T-helper 17 cell (primary cell): ENCODE measurements at places on chromosomes 7 and 10.

- no peak overlapping the region for H3K27ac ChIP-seq
- H3K27me3 ChIP-seq: no peaks in the 10 kb centered on the region
- no peak for DNase-seq
- peaks cover 22% of the 10 kb centered on the region for H3K4me1 ChIP-seq
- H3K36me3 ChIP-seq: peaks cover 6% of the 10 kb centered on the region
Measured at GRCh38 chr7:73573276-73573675, 5.1 kb downstream of the TBL2 start.

- H3K4me3 ChIP-seq: no peak overlapping the region
- DNase-seq: no peak
- no peak overlapping the region for H3K27ac ChIP-seq
- no peaks in the 10 kb centered on the region for H3K4me1 ChIP-seq
Measured at GRCh38 chr10:23892296-23892695, 316.6 kb upstream of the KIAA1217 start.

DNA sequence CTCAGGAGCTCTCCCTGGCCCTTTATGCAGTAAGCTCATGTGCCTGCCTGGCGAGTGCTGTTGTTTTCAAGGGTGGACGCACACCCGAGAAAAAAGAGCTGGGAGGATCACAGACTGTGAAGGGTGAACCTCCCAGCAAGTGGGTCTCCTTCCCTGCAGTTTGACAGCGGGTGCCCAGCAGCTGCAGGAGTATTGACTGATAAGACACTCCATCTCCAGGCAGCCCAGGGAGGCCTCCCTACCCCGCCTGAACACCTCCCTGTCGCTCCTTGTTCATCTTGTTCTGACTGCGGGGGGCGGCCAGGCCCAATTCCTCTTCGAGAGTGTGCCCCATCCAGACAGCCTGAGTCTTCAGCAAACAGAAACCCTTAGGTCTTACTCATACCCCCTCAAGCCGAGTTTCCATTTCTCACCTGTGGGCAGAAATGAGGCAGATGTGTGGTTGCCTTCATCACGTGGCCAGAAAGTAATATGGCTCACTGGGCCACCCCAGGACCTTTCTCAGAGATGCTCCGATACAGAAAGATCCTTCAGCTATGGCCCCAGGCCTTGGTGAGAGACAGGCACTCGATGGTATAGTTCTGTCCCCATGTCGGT, 17.2 kb downstream of the MDH2 start:
- DNase-seq: no peak
- H3K4me1 ChIP-seq: peaks cover 2% of the 10 kb centered on the region
- no peak overlapping the region for H3K27ac ChIP-seq
- peaks cover 7% of the 10 kb centered on the region for H3K36me3 ChIP-seq
- H3K4me3 ChIP-seq: no peak overlapping the region

- H3K36me3 ChIP-seq: no peaks in the 10 kb centered on the region
- peak overlapping the region; percentile 94 for H3K4me3 ChIP-seq
- H3K4me1 ChIP-seq: peaks cover 10% of the 10 kb centered on the region
- H3K27me3 ChIP-seq: no peaks in the 10 kb centered on the region
- DNase-seq: no peak
Measured at GRCh38 chr10:63268149-63268797, 135.1 kb downstream of the NRBF2 start.

DNA sequence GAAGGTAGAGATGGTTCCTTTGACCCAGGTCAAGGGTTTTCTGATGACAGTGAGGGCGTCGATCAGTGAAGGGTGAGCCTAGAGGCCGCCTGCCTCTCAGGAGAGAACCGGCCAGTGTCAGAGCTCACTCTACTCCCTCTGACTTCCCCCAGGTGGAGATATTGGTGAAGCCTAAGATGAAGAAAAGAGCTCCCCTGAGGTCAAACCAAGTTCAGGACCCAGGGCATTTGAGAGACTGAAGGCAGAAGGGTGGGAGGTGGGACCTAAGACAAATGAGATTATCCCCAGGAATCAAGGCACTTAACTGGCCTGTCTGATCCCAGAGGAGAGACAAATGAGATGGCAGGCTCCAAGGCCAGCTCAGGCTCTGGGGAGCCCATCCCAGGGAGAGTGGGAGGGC, 104.7 kb downstream of the CDH23 start:
- no peak overlapping the region for H3K27ac ChIP-seq
- no peak overlapping the region for H3K4me3 ChIP-seq
- peaks cover 4% of the 10 kb centered on the region for H3K36me3 ChIP-seq
- peaks cover 3% of the 10 kb centered on the region for H3K4me1 ChIP-seq
- H3K27me3 ChIP-seq: peaks cover 52% of the 10 kb centered on the region
- no peak for DNase-seq

- peaks cover 11% of the 10 kb centered on the region for H3K4me1 ChIP-seq
- peak within 1 kb of the TSS; percentile 84 for H3K4me3 ChIP-seq
- peaks cover 51% of the 10 kb centered on the region for H3K27me3 ChIP-seq
- H3K27ac ChIP-seq: no peak within 1 kb of the TSS
Measured at GRCh38 chr10:77926566-77927401, at the start of gene DLG5. Gene DLG5, minus strand, starts transcription at chr10:77926755. Its CDS starts 235 bp downstream, at chr10:77926520.

GRCh38 chr10:9291081-9291480, 1236.6 kb downstream of the GATA3 start:
- peaks cover 4% of the 10 kb centered on the region for H3K36me3 ChIP-seq
- peaks cover 7% of the 10 kb centered on the region for H3K4me1 ChIP-seq
- no peak for DNase-seq
- H3K27ac ChIP-seq: no peak overlapping the region
- peaks cover 27% of the 10 kb centered on the region for H3K27me3 ChIP-seq

- H3K36me3 ChIP-seq: no peaks in the 10 kb centered on the region
- H3K4me1 ChIP-seq: no peaks in the 10 kb centered on the region
- H3K27ac ChIP-seq: no peak overlapping the region
- no peaks in the 10 kb centered on the region for H3K27me3 ChIP-seq
- no peak overlapping the region for H3K4me3 ChIP-seq
Measured at GRCh38 chr10:105974803-105975456, 1189.6 kb downstream of the SORCS1 start.

- H3K36me3 ChIP-seq: peaks cover 4% of the 10 kb centered on the region
- DNase-seq: no peak
- H3K4me1 ChIP-seq: peaks cover 36% of the 10 kb centered on the region
Measured at GRCh38 chr7:148774471-148774870, 75.8 kb downstream of the CUL1 start.

DNA sequence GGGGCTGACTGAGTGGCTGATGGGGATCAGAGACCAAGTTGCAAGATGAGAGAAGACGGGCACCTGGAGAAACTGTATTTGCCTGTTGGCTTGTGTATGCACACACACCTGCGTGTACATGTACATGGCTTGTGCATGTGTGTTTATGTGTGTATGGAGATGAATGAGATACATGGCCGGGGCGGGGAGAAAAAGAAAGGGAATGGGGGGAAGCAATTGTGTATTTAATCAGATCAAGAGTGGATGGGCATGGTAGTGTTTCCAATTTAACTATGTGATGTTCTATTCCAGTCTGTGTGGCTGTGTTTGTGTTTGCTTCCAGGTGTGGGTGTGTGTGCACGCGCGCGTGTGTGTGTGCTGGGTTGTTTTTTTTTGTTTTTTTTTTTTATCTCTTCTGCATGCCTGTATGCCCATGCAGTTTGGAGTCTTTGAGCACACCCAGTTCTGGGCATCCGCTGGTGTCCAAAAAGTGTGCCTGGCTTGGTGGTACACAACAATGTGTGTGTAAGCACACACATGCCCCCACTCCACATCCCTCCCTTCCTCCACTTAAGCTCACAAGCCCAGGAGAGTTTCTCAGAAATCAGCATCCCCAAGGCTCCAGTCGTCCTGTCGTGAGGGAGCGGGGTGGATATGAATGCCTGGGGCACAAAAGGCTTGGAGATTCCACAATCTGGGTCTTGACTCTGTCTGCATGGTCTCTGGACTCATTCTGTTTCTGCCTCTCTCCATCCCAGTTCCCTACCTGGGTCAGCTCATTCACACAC, 2.5 kb upstream of the VGF start:
- H3K4me1 ChIP-seq: peaks cover 56% of the 10 kb centered on the region
- peak overlapping the region; percentile 37 for H3K27ac ChIP-seq
- H3K4me3 ChIP-seq: no peak overlapping the region
- peaks cover 74% of the 10 kb centered on the region for H3K27me3 ChIP-seq
- no peak for DNase-seq

DNA sequence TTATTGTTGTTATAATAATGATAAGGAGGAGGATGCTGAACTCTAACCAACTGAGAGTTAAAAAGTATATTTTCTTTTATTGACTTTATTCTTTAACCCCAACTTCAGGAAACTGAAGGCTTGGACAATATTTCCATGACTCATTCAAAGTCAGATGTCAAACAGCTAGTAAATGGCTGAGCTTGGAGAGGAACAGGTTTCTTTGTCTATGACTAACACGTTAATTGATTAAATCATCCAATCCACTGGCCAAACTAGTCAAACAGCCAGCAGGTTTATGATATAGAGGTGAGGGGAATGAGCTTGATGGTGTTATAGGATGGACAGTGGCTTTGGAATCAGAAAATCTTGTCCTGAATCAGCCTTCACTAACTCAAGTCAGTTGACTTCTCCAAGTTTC, 119.1 kb upstream of the WDR11 start:
- DNase-seq: no peak
- no peaks in the 10 kb centered on the region for H3K36me3 ChIP-seq
- H3K4me3 ChIP-seq: no peak overlapping the region
- peaks cover 12% of the 10 kb centered on the region for H3K27me3 ChIP-seq

DNA sequence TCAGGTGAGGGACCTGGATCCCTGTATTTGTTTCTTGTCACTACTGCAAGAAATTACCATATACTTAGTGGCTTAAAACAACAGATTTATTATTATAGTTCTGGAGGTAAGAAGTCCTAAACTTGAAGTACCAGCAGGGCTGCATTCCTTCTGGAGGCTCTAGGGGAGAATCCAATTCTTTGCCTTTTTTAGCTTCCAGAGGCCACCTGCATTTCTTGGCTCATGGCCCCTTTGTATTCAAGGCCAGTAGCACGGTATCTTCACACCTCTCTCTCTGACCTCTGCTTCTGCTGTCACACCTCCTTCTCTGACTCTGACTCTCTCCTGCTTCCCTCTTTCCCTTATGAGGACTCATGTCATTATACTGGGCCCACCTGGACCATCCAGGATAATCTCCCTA, 2.2 kb upstream of the LHPP start:
- H3K27me3 ChIP-seq: peaks cover 40% of the 10 kb centered on the region
- peaks cover 2% of the 10 kb centered on the region for H3K4me1 ChIP-seq
- no peak overlapping the region for H3K27ac ChIP-seq
- peaks cover 4% of the 10 kb centered on the region for H3K36me3 ChIP-seq

DNA sequence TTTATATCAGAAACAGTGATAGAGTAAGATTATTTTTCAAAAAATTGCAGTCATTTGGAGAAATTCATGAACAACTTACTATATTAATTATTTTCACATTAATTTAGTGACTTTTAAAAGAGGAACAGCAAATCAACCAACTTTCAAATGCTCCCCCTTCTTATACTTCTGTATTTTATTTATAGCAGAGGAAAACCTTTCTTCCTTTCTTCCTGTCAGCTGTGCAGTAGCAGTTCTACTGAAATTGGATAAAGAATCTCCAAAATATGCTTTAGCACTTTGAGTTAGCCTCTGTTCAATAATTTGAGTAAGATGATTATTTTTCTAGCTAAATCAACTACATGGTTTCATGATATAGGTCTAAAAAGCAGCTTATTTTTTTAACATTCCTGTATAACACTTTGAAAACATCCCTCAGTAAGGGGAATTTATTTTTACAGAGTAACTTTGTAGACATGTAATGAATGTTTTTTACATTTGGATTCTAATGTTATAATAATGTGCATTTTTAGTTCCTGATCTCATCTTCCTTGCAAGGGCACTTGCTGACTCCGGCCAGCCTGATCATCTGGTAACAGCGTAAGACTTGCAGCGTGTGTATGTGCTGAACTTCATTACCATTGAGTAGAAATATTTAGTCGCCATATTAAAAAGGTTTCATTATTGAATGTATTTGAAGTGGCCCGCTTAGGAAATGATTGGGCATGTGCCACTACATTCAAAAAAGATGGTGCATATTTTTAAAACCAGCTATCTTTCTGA, 158.3 kb upstream of the HDAC9 start:
- no peak overlapping the region for H3K4me3 ChIP-seq
- DNase-seq: no peak
- H3K27me3 ChIP-seq: peaks cover 7% of the 10 kb centered on the region
- peaks cover 2% of the 10 kb centered on the region for H3K36me3 ChIP-seq

GRCh38 chr10:80371467-80371866, 14.9 kb downstream of the DYDC2 start:
- H3K4me1 ChIP-seq: no peaks in the 10 kb centered on the region
- peaks cover 7% of the 10 kb centered on the region for H3K27me3 ChIP-seq
- H3K4me3 ChIP-seq: no peak overlapping the region

DNA sequence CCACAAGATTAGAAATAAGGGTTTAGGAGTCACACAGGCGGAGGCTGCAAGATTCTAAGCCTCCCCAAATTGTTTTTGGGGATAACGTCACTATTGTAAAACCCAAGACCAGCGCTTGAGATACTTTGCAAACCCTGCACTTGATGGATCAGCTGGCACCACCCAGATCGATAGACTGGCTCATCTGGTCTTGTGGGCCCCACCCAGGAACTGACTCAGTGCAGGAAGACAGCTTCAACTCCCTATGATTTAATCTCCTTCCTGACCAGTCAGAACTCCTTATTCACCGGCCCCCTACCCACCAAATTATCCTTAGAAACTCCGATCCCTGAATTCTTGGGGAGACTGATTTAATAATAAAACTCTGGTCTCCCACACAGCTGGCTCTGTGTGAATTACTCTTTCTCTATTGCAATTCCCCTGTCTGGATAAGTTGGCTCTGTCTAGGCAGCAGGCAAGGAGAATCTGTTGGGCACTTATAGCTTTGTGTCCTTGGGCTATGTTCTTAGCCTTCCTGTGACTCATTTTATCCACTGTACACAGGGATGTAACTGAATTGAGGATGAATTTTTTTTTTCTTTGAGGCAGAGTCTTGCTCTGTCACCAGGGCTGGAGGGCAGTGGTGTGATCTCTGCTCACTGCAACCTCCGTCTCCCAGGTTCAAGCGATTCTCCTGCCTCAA, 64.4 kb upstream of the CARD11 start:
- H3K27me3 ChIP-seq: no peaks in the 10 kb centered on the region
- no peak for DNase-seq
- peaks cover 49% of the 10 kb centered on the region for H3K4me1 ChIP-seq
- H3K36me3 ChIP-seq: peaks cover 5% of the 10 kb centered on the region
- H3K27ac ChIP-seq: peak overlapping the region; percentile 73

DNA sequence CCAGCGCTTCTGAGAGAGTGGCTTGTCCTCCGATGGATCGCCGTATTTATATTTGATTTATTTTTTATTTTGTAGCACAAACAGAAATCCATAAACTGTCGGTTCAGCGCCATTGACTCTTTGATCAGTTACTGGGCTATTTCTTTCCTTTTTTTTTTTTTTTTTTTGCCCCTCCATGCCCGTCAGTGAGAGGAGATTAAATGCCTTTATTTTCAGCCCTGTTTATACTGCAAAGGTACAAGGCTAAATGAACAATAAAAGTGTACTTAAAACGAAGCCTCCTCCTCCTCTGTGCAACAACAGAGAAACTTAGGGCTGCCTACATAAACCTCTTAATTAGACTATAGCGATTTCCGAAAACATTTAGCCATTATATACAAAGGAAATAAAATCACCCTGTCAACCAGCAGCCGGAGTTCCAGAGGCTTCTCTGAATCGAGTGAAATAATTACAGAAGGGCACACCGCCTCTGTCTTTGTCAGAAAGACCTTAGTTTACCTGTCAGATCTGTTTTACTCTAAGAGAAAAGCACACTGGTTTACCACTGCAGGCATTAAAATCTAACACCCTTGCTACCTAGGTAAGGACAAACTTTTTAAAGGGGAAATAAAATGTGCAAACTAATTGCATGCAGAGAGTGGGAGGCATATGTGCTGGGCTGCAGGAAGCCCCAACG, 3.5 kb downstream of the EBF3 start:
- peak overlapping the region; percentile 89 for H3K27ac ChIP-seq
- peak overlapping the region; percentile 83 for H3K4me3 ChIP-seq
- H3K4me1 ChIP-seq: peaks cover 15% of the 10 kb centered on the region
- H3K36me3 ChIP-seq: no peaks in the 10 kb centered on the region
